ENCODE measurements at places on chromosomes 12 and 14.

DNA sequence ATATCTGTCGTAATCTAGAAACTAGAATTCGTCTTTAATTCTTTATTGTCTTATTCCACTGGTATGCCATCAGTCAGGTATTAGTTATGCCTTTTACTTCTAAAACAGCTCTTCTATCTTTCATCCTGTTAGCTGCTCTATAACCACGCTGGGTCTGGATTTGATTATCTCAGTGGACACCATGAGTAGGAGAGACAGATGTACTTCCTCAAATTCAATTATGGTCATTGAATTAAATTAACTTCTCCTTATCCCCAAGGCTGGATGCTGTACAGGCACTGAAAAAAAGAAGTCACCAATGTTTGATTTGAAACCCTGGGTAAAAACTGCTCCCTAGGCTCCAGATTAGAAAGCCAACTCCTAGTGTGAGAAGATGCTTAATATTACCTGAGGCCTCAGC is 107.3 kb downstream of the PIK3C2G start:
- DNase-seq: no peak

DNA sequence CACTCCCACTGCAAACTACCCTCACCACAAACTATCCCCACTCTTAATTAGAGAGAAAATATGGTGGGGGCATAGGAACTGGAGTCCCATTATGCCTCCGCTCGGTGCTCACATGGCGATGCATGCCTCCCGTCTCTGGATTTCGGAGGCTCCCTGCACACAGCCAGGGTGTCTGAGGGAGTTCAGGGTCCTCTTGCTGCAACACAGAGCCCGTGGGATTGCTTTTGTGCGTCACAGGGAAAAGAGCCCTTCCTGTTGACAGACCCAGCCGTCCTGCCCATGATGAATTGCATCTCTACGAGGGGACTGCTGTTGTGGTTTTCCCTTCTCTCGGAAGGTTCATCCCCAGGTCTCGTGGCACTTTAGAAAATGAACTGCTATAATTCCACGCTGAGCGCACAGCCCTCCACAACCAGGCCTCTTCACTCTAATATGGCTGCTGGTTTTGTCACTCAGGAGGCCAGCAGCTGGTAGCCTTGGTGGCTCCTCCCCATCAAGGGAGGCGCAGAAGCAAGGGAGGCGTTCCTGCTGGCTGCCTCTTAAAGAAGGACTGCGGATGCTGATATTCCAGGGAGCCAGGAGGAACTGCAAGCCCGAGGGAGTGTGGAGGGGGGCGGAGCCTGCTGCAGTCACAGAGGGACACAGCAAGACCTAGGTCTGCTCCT is 158.0 kb downstream of the KCNA5 start:
- DNase-seq: no peak

DNA sequence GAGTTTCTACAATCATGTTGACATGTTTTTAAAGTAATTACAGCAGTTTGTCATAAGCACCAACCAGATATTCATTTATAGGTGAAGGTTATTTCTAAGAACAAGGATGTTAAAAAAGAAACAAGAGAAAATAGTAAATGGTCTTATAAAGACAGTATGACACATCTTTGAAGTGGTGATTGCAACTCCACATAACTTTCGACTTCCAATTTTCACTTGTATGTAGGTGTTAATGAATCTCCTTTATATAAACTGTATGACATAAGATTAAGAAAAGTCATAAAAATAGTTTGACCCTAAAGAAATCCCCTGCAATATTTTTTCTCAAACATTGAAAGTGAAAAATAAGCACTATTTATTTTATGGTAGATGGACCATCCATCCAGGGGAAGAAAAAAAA is 144.8 kb upstream of the PTPRQ start:
- no peak for DNase-seq

DNA sequence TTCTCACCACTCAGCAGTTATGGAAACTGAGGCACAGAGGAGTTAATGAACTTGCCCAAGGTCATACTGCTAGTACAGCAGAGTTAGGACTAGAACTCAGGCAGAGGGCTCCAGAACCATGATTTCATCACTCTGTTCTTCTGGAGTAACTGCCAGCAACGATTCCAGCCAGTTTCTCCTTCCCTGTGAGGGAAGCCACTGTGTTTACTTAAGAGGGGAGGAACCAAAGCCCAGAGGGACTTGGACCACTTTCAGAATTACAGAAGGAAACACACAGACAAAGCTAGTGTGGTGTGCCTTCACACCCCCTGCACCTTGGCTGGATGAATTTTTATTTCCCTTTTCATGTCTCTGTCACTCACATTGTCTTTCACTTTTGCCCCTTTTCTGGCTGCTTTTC is 398.2 kb downstream of the DPF3 start:
- no peak for DNase-seq

DNA sequence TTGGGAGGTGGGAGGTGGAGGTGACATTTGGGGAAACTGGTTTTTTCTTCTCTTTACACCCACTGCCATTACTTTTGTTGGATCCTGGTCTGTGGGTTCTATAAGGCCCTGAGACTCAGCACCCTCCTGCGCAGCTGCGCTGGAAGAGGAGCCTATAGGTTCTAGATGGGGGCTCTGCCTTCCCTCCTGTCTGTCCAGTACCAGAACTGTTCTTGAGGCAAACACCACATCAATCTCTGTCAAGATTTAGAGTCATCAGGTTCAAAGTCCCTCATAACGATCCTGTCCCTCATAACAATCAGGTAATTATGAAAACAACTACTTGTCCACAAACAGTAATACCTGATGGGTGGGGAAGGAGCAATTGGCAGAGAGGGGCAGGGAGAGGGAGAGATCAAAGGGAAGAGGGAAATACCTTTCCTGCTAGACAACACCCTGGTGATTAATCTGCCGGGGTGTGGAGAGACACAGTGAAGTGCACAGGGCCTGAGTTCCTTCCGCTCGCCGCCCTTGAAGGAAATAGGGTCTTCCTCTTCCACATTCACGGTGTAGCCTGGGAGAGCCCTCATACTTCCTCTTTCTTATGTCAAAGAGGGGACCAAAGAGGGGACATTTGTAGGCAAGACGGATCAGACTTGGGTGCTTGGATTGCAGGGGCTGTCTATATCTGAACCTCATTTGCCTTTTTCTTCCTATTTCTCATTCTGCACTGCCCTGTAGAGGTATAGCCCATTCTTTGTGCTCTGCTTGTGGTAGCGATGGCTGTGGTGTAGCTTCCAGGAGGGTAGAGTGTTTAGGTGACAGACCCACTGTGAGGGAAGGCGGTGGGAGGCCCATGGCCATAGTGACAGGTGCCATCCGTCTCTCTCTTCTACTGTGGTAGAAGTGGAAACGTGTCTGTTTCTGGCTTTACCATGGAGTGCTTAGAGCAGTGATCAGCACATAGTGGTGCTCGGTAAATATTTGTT is 12.6 kb downstream of the GPRC5A start:
- DNase-seq: no peak

- no peak for DNase-seq
Measured at GRCh38 chr14:62445570-62445969, 599.7 kb downstream of the KCNH5 start.

DNA sequence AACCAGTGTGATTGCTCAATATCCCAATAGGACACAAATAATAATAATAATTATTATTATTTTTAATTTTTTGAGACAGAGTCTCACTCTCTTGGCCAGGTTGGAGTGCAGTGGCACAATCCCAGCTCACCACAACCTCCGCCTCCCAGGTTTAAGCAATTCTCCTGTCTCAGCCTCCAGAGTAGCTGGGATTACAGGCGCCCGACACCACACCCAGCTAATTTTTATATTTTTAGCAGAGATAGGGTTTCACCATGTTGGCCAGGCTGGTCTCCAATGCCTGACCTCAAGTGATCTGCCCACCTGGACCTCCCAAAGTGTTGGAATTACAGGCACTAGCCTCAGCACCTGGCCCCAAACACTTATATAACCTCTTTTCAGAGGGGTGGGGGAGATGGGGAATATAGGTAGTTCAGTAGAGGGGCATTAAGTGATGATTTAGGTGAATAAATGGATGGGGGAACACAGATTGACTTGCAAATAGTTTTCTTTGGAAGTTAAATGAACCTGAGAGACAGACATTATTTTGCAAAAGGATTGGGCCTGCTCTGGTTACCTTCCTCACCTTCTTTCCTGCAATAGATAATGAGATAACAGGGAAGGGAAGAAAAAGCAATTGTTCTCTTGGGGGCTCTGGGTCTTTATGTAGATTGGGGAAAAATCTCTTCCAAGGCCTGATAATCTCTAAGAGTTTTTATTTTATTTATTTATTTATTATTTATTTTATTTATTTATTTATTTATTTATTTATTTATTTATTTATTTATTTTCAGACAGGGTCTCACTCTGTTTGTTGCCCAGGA is 57.7 kb downstream of the RESF1 start:
- DNase-seq: no peak

DNA sequence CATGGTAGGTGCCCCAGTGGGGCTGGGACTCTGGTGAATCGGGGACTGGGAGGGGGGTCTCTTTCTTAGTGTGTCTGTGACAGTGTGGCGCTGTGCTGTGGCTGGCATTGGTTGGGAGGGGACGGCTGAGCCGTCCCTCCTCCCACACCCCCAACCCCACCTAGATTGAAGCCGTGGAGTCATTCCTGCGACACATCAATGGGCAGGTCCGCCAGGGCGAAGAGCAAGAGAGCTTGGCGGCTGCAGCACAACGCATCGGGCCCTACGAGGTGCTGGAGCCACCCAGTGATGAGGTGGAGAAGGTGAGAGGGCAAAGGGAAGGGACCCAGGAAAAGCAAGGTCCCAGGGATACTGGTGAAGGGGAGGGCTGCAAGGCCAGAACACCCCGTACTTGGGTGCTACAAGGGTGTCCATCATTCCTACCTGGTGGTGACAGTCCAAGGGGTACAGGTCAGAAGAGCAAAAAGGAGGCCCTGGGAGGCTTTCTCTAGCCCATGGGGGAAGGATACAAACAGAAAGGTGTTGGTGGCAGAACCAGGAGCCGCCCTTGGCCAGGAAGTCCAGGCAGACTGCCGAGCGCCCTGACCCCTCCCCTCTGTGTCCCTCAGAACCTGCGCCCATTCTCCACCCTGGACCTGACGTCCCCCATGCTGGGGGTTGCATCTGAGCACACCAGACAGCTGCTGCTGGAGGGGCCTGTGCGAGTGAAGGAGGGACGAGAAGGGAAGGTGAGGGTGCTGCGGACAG is 7.4 kb downstream of the PLEKHG6 start:
- DNase-seq: no peak

- no peak for DNase-seq
Measured at GRCh38 chr14:70742316-70742715, 67.0 kb downstream of the MAP3K9 start.

Data from stimulated activated CD4-positive, alpha-beta T cell treated with anti-CD3 and anti-CD28 coated beads, Interleukin-12 subunit alpha, Interleukin-12 subunit beta, amount 100 ng/mL, for 24 hours (primary cell).